ENCODE measurements at places on chromosomes 2 and 18. TPM values are rescaled to one million over a fixed set of nuclear protein-coding genes. Genes with fewer than 3 reads are reported as not detected.

The PDIA6 gene
- polyA plus RNA-seq: 123 TPM

The HOXD13 gene
- polyA plus RNA-seq: 0.36 TPM

GRCh38 chr18:73948497-73948896, 199.1 kb downstream of the FBXO15 start:
- H3K27ac ChIP-seq: no peak overlapping the region
- no peaks in the 10 kb centered on the region for H3K36me3 ChIP-seq
- DNase-seq: no peak
- H3K4me3 ChIP-seq: no peak overlapping the region

The EVX2 gene
- polyA plus RNA-seq: 2.3 TPM

The DLGAP1 gene
- polyA plus RNA-seq: 18.6 TPM

GRCh38 chr18:59742325-59743111, 45.3 kb upstream of the CCBE1 start:
- no peaks in the 10 kb centered on the region for H3K4me1 ChIP-seq
- H3K36me3 ChIP-seq: no peaks in the 10 kb centered on the region
- no peak for DNase-seq
- H3K27me3 ChIP-seq: no peaks in the 10 kb centered on the region

DNA sequence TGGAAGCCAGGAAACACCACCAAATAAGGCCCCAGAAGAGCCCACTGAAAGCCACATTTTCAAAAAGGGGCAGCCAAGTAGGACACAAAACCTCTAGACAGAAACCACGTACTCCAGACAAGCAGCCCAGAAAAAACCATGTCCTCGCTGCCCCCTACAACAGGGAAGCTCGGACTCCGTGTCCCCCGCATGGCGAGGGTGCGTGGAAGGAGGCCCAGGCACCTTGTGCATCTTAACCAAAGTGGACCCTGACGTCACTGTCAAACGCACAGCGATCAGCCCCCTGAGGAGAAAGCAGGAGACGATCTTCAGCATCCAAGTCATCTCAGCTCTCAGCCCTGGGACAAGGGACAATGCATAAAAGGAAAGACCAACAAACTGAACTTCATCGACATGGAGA, 168.4 kb downstream of the EIPR1 start:
- no peaks in the 10 kb centered on the region for H3K4me1 ChIP-seq
- no peak overlapping the region for H3K4me3 ChIP-seq
- no peaks in the 10 kb centered on the region for H3K27me3 ChIP-seq
- no peak for DNase-seq

GRCh38 chr2:28247290-28247689, 145.4 kb upstream of the FOSL2 start:
- peak overlapping the region; percentile 30 for H3K27ac ChIP-seq
- DNase-seq: no peak
- H3K27me3 ChIP-seq: no peaks in the 10 kb centered on the region

The SCN2A gene
- 0.57 TPM for polyA plus RNA-seq

DNA sequence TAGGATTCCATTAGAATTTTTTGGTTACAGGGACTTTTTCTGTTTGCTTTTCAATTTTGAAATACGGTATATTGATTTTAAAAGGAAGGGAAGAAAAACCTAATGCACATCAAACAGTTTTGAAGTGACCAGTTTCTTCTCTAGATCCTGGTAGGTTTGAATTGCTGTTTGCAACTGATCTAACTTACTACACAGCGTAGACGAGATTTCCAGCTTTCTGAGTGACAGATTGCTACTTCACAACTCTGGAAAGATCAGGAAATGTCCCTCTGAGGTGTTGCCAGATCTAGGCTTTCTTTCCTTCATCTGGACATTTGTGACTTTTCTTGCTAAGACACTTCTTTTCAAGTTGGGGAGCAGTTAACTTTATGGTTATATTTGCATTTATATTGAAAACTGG, 112.2 kb downstream of the DIS3L2 start:
- H3K27me3 ChIP-seq: no peaks in the 10 kb centered on the region
- DNase-seq: no peak

The ALKAL2 gene
- 69.4 TPM for polyA plus RNA-seq

DNA sequence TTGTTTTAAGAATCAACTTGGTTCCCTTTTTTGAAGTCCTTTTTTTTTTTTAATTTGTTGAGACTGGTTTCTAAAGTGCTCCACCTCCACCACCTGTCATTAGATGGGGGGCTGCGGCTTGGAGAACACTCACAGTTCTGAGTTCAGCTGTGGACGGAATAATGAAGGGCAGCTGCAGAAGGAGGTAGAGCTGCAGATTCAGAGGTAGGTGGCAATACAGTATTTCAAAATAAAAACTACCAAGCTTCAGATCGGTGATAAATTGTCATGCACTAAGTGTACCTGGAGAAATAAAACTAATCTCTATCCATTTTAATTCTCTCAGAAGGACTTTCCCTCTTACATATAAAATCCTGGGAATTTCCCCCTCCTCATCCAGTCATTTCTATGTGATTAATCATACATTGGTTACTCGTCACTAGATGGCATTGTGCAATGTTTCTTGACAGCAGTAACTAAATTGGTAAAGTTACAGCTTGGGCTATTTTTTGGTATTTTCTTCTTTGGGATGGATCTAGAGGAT, 81.1 kb upstream of the SLC39A10 start:
- no peak overlapping the region for H3K4me3 ChIP-seq
- H3K27ac ChIP-seq: no peak overlapping the region
- H3K4me1 ChIP-seq: peaks cover 5% of the 10 kb centered on the region
- no peak for DNase-seq
- no peaks in the 10 kb centered on the region for H3K36me3 ChIP-seq

DNA sequence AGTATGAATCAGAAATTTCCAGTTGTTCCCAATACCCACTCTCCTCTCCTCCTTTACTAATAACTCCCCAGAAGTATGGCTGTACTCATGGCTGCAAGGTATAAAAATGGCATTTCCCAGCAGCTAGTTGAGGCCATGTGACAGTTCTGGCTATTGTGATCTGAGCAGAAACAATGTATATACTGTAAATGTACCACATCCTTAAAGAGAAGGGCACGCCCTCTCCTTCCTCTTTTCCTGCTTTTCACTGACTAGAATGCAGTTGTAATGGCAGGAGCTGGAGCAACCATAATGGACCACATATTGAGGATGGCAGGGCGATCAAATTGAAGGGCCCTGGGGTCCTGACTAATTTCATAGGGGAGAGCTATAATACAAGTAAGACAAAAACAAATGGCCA, 211.2 kb downstream of the TNS1 start:
- peaks cover 9% of the 10 kb centered on the region for H3K4me1 ChIP-seq
- no peak for DNase-seq
- H3K36me3 ChIP-seq: no peaks in the 10 kb centered on the region
- H3K27ac ChIP-seq: no peak overlapping the region
- H3K27me3 ChIP-seq: no peaks in the 10 kb centered on the region

DNA sequence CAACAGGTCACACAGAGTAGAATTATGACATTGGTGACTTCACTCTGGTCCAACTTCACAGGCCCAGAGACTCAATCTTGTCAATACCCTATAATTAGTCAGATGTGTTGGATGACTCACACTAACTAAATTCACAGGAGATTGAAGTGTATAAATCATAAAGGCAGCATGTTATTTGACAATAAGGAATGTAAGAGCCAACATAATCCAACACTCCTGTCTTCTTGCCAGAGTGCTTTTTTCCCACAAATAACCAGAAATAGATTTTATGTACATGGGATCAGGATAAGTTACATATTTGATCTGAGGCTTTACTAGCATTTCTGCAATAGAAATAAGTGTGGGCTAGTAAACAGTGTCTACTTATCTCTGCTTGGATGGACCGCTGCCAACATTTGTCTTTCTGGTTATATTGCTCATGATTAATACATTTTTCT, 42.2 kb upstream of the ZSWIM2 start:
- H3K4me1 ChIP-seq: no peaks in the 10 kb centered on the region
- H3K36me3 ChIP-seq: no peaks in the 10 kb centered on the region
- DNase-seq: no peak
- no peak overlapping the region for H3K4me3 ChIP-seq
- no peak overlapping the region for H3K27ac ChIP-seq

- no peaks in the 10 kb centered on the region for H3K36me3 ChIP-seq
- H3K27ac ChIP-seq: no peak overlapping the region
- no peak for DNase-seq
- H3K27me3 ChIP-seq: no peaks in the 10 kb centered on the region
Observed at GRCh38 chr18:7950380-7951136, 383.4 kb downstream of the PTPRM start.

- no peak for DNase-seq
- H3K4me1 ChIP-seq: no peaks in the 10 kb centered on the region
- no peak overlapping the region for H3K27ac ChIP-seq
- no peaks in the 10 kb centered on the region for H3K36me3 ChIP-seq
- no peaks in the 10 kb centered on the region for H3K27me3 ChIP-seq
Observed at GRCh38 chr2:107776362-107776761, 50.3 kb upstream of the RGPD4 start.

The PROKR1 gene
- 0.36 TPM for polyA plus RNA-seq

DNA sequence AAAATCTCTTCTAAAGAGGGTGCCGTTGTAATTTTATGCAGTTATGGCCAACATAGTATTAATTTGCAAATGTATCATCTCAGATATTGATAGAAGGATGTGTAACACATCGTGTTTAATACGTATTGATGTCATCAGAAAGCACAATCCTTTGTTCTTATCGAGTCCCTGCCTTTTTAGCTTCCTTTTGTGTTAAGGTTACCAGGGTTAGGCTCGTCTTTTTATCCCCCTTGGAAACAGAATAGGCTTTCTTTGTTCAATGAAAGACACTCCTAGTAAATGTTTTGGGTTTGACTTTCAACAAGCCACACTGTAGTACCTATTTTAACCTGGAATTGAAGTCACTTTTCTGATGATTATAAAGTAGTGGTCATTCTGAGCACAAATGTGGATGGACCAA, 136.2 kb downstream of the WDR7 start:
- DNase-seq: no peak
- no peak overlapping the region for H3K4me3 ChIP-seq
- H3K4me1 ChIP-seq: no peaks in the 10 kb centered on the region
- H3K27ac ChIP-seq: no peak overlapping the region
- no peaks in the 10 kb centered on the region for H3K36me3 ChIP-seq
- H3K27me3 ChIP-seq: no peaks in the 10 kb centered on the region

The RGPD3 gene
- 5.3 TPM for polyA plus RNA-seq

The EVA1A gene
- 5.2 TPM for polyA plus RNA-seq

The TNFRSF11A gene
- 3.3 TPM for polyA plus RNA-seq

DNA sequence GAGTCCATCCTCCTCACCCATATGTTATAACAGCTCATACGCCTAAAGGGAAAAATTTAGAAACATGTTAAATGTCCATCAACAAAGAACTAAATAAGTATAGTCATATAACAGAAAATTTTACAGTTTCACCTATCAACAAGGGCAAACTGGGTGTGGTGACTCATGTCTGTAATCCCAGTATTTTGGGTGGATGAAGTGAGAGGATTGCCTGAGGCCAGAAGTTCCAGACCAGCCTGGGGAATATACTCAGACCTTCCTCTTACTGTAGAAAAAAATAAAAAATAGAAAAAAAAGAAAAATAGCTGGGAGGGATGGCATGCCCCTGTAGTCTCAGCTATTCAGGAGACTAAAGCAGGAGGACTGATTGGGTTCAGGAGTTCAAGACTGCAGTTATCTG, 48.3 kb upstream of the GULP1 start:
- no peaks in the 10 kb centered on the region for H3K4me1 ChIP-seq
- H3K27me3 ChIP-seq: no peaks in the 10 kb centered on the region
- H3K36me3 ChIP-seq: no peaks in the 10 kb centered on the region
- H3K4me3 ChIP-seq: no peak overlapping the region
- H3K27ac ChIP-seq: no peak overlapping the region
- DNase-seq: no peak

DNA sequence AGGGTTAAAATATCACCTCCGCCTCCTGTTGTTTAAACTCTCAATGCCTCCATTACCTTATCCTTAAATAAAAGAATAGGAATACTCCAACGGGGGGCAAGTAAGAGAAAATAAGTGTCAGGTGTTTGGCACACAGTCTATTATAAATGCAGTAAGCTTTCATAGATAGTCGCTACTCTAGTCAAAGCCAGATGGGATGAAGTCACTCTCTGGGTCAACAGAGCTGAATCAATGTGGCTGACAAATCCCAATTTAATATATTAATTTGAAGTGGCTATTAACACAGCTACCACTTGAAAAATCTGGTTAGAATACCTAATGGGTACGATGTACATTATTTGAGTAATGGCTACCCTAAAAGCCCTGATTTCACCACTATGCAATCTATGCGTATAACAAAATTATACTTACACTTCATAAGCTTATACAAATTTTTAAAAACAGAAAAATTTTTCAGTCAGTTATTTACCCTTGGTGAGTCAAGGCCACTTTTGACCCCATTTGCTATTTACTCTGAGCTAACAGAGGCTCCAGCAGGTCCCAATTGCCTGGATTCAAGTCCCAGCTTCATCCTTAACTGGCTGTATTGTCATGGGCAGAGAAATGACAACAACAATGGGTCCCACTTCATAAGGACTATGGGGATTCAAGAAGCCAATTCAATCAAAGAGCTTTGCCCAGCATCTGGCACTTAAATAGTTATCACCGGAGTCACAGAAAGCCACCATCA, 167.5 kb upstream of the PID1 start:
- no peaks in the 10 kb centered on the region for H3K36me3 ChIP-seq
- DNase-seq: no peak
- H3K27ac ChIP-seq: no peak overlapping the region
- no peaks in the 10 kb centered on the region for H3K27me3 ChIP-seq

GRCh38 chr2:166610180-166610912, 116.3 kb upstream of the SCN7A start:
- H3K4me3 ChIP-seq: peak overlapping the region; percentile 39
- peak; percentile 36 for DNase-seq
- H3K36me3 ChIP-seq: no peaks in the 10 kb centered on the region
- no peaks in the 10 kb centered on the region for H3K27me3 ChIP-seq
- peaks cover 2% of the 10 kb centered on the region for H3K4me1 ChIP-seq

The OTOF gene
- 1.6 TPM for polyA plus RNA-seq

GRCh38 chr18:65994302-65994701, 243.5 kb downstream of the CDH7 start:
- H3K36me3 ChIP-seq: no peaks in the 10 kb centered on the region
- H3K27me3 ChIP-seq: no peaks in the 10 kb centered on the region
- DNase-seq: no peak
- no peaks in the 10 kb centered on the region for H3K4me1 ChIP-seq

The EFR3B gene
- 3.0 TPM for polyA plus RNA-seq

The ZNF521 gene
- 8.7 TPM for polyA plus RNA-seq

DNA sequence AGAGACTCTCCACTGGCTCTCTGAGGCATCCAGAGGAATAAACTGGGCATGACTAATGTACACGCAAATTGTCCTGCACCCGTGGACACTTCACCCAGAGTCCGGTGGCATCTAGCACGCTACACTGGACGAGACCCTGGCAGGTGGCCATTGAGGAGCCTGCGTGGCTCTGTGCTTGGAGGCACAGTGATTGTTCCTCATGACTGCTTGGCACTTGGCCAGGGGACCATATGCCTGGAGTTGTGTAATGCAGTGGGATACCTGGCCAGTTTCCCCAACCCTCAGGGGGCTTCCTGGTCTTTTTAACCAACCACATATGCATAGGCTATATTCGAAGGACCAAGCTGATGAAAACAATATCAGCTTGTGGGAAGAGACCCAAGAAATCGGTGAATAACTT, 66.6 kb downstream of the MTCL1 start:
- H3K27ac ChIP-seq: no peak overlapping the region
- peaks cover 4% of the 10 kb centered on the region for H3K4me1 ChIP-seq
- peak; percentile 75 for DNase-seq
- H3K4me3 ChIP-seq: no peak overlapping the region
- no peaks in the 10 kb centered on the region for H3K36me3 ChIP-seq
- no peaks in the 10 kb centered on the region for H3K27me3 ChIP-seq

GRCh38 chr2:12490641-12491040, 226.1 kb upstream of the TRIB2 start:
- H3K36me3 ChIP-seq: no peaks in the 10 kb centered on the region
- peaks cover 10% of the 10 kb centered on the region for H3K4me1 ChIP-seq
- no peak for DNase-seq
- H3K27ac ChIP-seq: no peak overlapping the region
- H3K27me3 ChIP-seq: no peaks in the 10 kb centered on the region
- no peak overlapping the region for H3K4me3 ChIP-seq

The TUBB8B gene
- 5.7 TPM for polyA plus RNA-seq
